NCI-H1694 (cell line): ENCODE measurements at places on chromosomes 3 and 15.

DNA sequence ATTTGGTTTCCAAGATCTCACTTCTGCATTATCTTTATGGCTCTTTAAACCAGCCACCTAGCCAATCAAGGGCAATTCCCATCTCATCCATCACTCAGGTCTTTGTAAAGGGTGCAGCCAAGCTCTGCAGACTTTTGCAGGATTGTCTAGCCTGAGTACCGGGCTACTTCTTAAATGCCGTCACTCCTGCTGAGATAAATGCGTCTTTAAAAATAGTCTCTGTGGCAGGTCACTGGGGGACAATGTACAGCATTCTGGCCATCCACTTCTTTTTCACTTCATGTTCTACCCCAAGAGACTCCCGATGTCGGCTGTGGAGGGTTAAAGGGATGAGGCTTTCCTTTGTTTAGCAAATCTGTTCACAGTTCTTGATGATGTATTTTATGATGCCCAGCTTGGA, 194.7 kb downstream of the SV2B start:
- DNase-seq = no peak

DNA sequence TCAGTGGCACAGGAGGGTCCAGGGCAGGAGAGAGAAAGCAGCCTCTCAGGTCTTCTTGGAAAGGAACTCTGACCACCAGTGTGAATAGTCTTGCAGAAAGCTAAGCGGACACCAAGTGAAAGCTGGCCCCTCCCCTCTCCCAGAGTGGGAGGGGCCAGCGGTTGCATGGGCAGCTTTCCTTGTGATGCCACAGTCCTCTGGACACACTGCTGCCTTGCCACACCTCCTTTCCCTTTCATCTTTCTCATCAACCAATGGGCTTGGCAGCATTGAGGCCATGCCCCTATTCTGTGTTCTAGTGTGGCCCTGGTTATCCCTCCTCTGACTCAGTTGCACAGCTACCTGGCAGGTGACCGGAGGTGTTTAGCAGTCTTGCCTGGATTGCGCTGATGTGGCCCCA, 49.7 kb upstream of the GOLGA6B start:
- no peak for DNase-seq

DNA sequence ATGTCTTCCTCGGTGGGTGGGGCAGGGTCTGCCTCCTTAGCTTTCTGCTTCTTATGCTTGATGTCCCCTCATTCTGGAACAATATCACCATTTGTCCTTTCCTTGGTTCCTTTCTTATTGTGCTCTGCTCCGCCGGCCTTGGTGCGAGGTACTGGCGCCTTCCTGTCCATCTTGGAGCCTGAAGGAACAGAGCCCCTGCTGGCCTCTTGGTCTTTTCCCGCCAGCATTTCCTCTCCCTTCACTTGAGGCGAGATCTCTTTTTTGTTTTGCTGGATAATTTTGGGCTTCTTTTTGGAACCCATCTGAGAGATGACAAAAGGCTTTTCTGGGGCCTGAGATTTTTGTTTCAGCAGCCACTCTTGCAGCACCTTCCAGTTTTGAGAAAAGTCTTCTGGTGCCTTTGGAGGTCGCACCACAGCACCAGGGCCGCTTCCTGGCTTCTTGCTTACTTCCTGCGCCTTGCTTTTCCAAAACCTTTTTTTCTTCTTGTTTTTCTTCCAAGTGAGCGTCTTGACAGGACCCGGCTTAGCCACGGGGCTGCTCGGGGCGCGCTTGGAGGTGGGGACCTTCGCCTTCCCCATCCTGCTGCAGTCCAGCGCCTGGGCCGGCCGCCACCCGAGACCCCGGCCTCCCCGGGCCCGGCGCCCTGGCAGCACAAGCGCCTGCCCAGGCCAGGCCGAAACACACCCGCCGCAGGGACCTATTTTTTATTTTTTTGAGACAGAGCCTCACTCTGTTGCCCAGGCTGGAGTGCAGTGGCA, 127.1 kb downstream of the KLF13 start:
- no peak for DNase-seq

GRCh38 chr3:4776980-4777581, 202.2 kb upstream of the BHLHE40 start:
- no peak for DNase-seq

GRCh38 chr3:76943058-76943457, 96.8 kb upstream of the ROBO2 start:
- DNase-seq = no peak

GRCh38 chr15:69535101-69535638, 82.6 kb downstream of the RPLP1 start:
- DNase-seq = no peak

DNA sequence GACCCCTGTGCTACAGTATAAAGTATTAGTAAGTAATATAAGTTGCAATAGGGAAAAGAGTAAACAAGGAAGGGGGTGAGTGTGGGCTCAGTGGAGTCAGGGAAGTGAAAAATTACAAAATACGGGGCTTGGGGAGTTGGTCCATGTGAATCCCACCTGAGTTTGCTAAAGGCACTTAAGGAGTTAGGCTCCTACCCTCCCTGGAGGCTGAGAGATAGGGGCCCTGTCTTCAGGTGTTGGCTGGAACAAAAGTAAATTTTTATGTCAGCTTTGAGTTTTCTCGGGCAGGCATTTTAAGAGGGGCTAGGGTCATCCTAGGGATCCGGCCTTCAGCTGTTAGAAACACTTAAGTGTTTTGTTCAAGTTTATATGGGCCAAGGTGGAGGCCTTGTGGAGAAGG, 8.2 kb downstream of the TRPC1 start:
- no peak for DNase-seq

DNA sequence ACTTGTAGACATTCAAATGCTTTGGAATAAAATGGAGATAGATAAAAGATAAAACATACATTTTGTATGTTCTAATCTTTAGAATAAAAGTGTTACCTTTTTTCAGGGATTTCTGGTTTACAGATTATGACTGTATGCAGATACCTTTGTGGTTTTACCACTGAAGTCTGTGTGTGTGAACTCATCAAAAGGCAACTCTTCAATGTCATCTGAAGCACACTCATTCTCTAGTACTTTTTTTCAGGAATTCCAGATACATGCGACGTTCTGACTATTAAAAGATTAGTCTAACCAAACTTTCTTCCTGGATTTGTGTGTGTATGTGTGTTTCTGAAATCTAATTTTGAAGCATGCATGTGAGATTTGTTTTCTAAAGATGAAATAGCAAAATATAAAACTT, 188.6 kb downstream of the NLGN1 start:
- DNase-seq = no peak

- no peak for DNase-seq
Measured at GRCh38 chr15:31258260-31258659, 68.4 kb upstream of the KLF13 start.

DNA sequence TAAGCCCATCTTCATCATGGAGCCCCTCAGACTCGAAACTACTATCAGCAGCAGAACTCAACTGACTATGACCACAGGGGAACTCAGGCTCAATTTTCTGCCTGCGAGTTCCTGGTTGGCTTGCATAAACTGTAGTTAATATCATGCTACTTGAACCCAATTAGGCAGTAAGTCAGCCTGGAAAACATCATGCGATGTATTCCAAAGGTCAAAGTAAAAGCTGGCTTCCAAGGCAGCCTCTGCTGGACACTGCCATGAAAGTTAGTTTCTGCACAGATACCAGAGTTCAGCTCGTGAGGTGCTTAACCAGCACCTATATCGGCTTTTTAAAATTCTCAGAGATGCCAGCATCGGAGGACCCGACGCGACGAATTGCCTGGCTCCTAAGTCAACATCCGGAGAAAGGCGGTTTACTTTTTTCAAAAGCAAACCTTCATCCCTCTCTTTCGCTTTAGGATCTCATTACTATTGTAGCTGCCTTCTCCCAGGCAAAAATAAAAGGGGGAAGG, 3.8 kb downstream of the ANP32A start:
- DNase-seq = no peak

DNA sequence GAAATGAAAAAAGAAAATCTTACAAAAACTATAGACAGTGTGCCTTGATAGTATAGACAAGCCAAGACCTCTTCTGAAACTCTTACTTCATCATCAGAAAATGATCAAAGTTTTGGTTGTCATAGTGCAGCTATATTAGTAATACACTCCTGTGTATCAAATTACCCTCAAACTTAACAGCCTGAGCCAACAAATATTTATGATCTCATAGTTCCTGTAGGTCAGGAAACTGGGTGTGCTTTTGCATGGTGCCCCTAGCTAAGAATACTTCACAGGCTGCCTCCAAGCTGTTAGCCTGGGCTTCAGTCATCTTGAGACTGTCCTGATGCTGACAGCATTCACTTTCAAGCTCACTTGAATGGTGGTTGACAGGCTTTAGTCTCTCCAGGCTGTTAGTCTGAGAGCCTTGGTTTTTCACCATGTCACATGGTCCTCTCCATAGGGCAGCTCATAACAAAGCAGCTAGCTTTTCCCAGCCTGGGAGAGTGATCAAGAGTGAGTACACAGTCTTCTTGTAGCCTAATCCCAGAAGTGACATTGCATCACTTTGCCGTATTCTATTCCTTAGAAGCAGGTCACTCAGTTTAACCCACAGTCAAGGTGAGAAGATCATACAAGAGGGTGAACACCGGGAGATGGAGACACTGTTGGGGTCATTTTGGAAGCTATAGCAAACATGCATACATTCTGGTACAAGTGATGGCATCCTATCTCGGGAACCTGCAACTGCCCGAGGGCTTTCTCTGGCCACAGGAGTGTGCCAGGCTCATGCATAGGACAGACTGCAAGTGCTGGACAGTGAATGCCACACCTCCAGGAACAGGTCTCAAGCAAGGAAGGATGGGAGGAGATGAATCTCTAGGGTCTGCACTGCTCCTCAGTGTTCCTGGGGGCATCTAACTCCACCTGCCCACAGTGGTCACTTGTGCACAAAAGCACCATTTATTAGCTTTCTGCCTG, 173.4 kb upstream of the CADPS start:
- DNase-seq = no peak

DNA sequence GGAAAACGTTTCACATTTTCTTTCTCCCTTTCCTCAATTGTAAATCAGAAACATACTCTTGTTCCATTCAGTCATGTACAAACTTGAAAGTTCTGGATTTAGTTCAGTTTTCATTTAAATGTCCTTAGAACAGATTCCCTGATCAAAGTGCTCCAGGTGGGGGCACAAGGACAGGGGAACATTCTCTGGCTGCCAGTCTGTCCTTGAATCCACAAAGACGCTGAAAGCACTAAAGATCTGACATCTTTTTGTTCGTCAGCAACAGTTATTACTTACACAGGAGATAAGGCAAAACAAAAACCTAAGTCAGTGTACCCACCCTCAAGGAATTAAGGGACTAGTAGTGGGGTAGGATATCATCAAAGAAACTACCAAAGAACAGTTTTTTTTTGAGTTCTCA, 139.2 kb downstream of the GHSR start:
- DNase-seq = no peak

- DNase-seq = no peak
Measured at GRCh38 chr3:150015901-150016300, 45.2 kb upstream of the PFN2 start.

DNA sequence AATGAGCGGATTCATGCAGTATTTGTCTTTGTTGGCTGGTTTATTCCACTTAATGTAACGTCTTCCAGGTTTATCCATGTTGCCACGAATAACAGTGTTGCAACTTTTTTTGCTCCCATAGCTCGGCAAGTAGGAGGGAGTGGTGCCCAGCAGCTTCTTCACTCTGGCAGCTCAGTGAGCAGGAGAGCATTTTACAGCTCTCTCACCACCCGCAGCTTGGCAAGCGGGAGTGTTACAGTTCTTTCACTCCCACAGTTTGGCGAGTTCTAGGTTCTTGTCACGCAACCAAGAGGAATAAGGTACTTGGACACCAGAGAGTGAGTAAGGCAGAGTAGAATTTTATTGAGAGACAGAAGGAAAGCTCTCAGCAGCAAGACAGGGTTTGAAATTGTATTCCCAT, 935.2 kb downstream of the TBL1XR1 start:
- DNase-seq = no peak

- DNase-seq = no peak
Measured at GRCh38 chr3:70919661-70920060, 607.2 kb upstream of the MDFIC2 start.

GRCh38 chr3:178120367-178120766, 415.9 kb upstream of the KCNMB2 start:
- DNase-seq = no peak

DNA sequence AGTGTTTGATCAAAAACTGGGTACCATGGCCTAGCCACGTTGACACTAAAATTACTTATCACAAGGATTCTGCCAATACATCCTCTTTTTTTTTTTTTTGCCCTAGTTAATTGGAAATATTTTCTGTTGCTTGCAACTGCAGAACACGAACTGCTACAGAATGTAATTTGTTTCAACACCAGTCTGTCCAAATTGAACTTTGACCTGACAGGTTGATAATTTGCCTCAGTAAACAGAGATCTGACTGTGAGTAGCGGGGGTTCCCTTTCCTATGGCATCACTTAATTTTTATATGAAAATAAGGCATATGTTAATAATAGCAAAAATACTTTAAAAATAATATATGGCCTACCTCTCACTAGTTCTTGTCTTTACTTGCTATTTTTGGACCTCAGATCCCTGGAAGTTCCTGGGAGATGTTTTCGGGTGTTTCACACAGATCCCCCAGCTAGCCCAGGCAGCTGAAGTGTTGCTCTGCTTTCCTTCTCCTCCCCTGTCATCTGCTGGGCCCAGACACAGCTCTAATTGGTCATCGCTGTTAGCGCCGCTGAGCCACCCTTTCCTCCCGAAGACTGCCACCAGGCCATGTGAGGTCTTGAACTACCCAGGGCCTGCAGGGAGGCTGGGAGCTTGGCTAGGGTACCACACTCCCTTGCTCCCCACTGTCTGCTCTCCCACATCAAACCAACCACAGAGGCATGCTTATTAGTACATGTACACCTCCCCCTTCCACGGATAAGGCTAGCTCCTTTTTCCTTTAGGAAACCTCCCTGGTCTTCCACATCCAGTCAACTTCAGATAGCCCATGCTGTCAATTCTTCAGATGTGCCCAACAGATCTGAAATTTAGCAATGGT, 89.8 kb upstream of the RNF7 start:
- no peak for DNase-seq

DNA sequence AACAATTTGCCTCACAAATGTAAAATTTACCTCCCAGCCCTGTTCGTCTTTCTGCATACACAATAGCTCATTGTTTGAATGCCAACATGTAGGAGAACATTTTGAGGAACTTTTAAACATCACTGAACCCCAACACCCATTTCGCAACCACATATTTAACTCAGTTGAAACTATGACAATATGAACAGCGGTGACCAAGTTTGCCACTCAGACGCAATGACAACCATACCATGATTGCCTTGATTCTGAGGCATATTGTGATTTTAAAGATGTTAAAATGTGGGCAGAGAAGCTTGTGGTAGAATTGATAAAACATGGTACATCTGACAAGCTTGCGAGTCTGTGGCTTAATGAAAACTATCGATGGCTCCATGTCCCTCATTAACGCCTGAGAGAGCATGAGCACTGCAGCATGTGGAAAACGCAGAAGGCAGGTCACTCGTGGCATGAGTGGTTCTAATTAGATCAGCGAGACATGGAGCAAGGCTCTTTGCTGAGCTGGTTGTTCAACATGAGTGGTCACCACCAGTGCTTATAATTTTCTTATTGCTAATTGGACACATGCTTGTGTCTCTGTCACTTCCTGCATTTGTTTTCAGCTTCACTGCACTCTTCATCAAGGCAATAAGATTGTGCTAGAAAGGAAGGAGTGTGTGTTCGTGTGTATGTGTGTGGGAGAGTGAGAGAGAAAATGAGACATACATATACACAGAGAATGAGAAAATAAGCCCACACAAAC, 116.8 kb downstream of the CHST2 start:
- no peak for DNase-seq

- no peak for DNase-seq
Measured at GRCh38 chr3:66224220-66224619, 3.4 kb downstream of the SLC25A26 start.
